Stimulated activated CD8-positive, alpha-beta memory T cell treated with anti-CD3 and anti-CD28 coated beads, Interleukin-7, amount 100 ng/mL, for 1 hour (primary cell): ENCODE measurements at places on chromosomes 4 and X.

DNA sequence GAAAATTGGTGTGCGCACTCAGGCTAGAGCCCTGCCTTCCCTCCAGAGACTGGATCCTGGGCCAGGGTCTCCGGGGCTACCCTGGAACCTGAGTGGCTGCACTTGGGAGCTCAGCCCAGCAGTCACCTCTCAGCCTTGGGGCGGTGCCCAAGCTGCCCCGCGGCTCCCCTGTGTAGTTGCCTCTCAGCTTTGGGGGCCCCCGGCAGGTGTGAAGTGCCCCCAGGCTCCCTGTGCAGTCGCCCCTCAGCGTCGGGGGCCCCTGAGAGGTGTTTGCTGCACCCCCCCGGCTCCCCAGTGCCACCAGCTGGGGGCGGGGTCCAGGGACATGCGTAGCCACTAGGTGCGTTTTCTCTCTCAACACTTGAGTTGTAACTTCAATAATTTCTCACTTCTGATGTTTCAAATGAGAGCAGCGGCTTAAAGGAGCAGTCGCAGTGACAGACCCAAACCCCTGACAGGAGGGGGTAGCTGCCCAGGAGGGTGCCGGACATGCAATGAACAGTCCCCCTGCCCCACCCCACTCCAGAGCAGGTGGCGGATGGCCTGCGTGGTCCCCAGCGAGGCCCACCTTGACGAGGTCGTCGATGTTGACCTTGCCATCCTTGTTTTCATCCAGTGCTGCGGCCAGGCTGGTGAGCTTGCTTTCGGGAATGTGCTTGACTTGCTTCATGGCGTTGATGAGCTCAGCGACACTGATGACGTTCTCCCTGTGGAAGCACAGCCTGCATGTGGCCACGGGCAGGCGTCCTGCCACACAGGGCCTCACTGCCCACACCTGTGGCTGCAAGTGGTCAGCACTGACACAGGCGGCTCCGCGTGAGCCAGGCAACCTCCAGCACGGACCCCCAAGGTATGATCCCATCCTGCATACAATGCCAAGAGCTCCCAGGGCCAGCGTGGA is 22.3 kb downstream of the FGFR3 start:
- no peak for DNase-seq

GRCh38 chr4:7217039-7217438 is 24.7 kb downstream of the SORCS2 start:
- DNase-seq = no peak

- DNase-seq = no peak
These were observed 201.6 kb downstream of the CPE start for GRCh38 chr4:165580351-165580905.

GRCh38 chr4:26489101-26489985 is 941 bp downstream of the CCKAR start:
- DNase-seq = no peak
